ENCODE measurements at places on chromosomes 7 and 10. TPM values are rescaled to one million over a fixed set of nuclear protein-coding genes. Genes with fewer than 3 reads are reported as not detected.

The STK17A gene
- 19.6 TPM for total RNA-seq

The ELFN1 gene
- total RNA-seq, result 2.3 TPM

The ANXA8L1 gene
- total RNA-seq, result 17.4 TPM

The ITGA8 gene
- not detected for total RNA-seq

The FAM171A1 gene
- total RNA-seq, result 26.3 TPM

The OR13A1 gene
- not detected for total RNA-seq

The CYP2C19 gene
- 1.0 TPM for total RNA-seq

DNA sequence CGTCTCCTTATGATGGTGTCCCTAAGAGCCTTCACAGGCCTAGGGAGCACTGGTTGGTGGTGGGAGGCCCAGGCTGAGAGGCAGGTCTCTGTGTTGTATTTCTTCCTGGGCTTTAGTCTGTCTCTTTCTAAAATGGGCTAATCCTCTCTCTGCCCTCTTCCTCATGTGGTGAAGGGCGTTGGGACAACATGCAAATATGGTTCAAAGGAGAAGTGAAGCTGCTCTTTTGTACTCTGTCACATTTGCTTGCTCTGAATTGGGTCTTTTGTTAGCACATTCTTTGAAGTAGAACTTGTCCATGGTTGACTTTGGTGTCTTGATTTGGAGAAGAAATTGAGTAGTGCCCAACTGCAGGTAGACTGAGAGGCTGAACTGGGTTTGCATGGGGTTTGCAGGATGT is 814 bp downstream of the HK1 start:
- no peak overlapping the region for H3K27ac ChIP-seq
- no peaks in the 10 kb centered on the region for H3K27me3 ChIP-seq
- no peak for DNase-seq
- H3K4me1 ChIP-seq, result no peaks in the 10 kb centered on the region
- no peak overlapping the region for H3K4me3 ChIP-seq

DNA sequence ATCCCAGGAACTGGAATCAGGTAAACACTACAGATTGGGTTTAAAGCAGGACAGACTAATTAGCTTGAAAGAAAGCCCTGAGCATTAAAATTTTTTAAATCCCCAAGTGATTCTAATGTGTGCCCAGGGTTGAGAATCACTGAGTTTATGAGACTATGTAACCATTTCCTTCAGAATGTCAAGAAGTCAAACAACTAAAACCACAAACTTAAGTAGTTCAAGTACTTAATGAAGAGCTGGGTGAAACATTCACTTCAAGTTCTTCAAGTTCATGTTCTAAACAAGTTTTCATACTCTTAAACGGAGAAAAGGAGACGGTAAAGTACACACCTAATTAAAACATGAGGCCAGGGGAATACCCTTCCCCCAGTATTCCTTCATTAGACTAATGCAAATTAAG is 28.2 kb upstream of the TLL2 start:
- H3K27ac ChIP-seq, result no peak overlapping the region
- no peak for DNase-seq
- no peaks in the 10 kb centered on the region for H3K27me3 ChIP-seq
- 0 out of 2 replicates have a peak, but pooled peaks cover 4% of the 10 kb centered on the region for H3K4me1 ChIP-seq
- no peak overlapping the region for H3K4me3 ChIP-seq
- H3K36me3 ChIP-seq, result no peaks in the 10 kb centered on the region

DNA sequence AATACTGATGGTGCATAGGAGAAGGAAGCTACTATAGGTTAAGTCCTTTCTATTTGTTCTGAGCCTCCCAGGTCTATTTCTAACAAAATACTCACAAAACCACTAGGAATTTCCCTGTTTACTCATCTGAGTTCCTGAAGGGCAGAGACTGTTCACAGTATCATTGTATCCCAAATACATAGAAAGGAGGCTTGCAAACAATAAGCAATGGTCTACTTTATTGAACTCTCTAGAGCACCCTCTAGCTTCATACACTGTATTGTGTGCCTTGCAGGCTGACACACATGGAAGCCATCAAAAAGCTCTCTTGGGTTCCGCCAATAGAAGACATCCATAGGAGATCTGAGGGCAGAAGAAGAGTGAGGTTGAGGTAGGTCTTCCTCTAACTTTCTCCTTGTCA is 826.1 kb downstream of the GRM8 start:
- no peak overlapping the region for H3K4me3 ChIP-seq
- H3K27ac ChIP-seq, result no peak overlapping the region
- no peaks in the 10 kb centered on the region for H3K27me3 ChIP-seq
- no peak for DNase-seq
- no peaks in the 10 kb centered on the region for H3K36me3 ChIP-seq

DNA sequence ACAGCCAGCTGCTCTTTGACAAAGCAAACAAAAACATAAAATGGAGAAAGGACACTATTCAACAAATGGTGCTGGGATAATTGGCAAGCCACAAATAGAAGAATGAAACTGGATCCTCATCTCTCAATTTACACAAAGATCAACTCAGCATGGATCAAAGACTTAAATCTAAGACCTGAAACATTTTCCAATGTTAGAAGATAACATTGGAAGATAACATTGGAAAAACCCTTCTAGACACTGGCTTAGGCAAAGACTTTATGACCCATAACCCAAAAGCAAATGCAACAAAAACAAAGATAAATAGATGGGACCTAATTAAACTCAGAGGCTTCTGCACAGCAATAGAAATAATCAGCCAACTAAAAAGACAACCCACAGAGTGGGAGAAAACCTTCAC is 425.7 kb upstream of the SEMA3D start:
- no peaks in the 10 kb centered on the region for H3K27me3 ChIP-seq
- no peak overlapping the region for H3K27ac ChIP-seq
- 0 out of 2 replicates have a peak, but pooled peaks cover 8% of the 10 kb centered on the region for H3K4me1 ChIP-seq
- peak; percentile 28 for DNase-seq

DNA sequence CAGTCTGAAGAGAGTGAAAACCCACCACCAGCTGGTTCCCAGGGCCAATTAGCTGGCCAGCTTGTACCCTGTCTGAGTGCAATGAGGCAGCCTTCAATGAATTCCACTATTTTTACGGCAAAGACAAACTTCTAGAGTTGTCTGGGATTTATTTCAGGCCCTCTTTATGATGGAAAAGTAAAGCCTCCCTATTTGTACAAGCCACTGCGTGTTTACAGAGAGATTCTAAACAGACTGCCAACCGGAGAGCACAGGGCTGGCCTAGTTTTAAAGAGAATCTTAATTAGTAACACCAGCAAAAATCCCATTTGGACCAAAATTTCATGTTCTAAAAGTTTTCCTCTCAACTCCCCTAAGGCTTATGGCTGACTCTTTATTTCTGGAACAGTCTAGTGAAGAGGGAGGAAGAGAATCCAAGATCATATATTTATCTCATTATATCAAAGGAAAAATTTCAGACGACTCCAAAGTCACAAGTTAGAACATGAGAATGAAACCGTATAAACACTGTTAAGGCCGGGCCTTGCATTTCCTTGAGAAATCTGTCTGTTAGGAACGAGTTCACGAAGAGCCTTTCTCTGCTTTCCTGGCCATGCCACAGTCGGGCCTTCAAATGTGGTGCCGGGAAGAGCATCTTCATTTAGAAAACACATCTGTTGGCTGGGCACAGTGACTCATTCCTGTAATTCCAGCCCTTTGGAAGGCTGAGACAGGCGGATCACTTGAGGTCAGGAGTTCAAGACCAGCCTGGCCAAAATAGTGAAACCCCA is 724.6 kb upstream of the NRP1 start:
- no peaks in the 10 kb centered on the region for H3K36me3 ChIP-seq
- H3K27me3 ChIP-seq, result no peaks in the 10 kb centered on the region
- no peak for DNase-seq
- H3K27ac ChIP-seq, result no peak overlapping the region
- no peak overlapping the region for H3K4me3 ChIP-seq
- 0 out of 2 replicates have a peak, but pooled peaks cover 3% of the 10 kb centered on the region for H3K4me1 ChIP-seq

- H3K36me3 ChIP-seq, result no peaks in the 10 kb centered on the region
- no peak overlapping the region for H3K27ac ChIP-seq
- no peaks in the 10 kb centered on the region for H3K4me1 ChIP-seq
- no peak for DNase-seq
Observed at GRCh38 chr10:62666275-62666674, 138.2 kb upstream of the ADO start.

- H3K4me3 ChIP-seq, result no peak overlapping the region
- DNase-seq, result no peak
- H3K4me1 ChIP-seq, result no peaks in the 10 kb centered on the region
- H3K27ac ChIP-seq, result no peak overlapping the region
- H3K27me3 ChIP-seq, result no peaks in the 10 kb centered on the region
- no peaks in the 10 kb centered on the region for H3K36me3 ChIP-seq
Observed at GRCh38 chr7:9939176-9939575, 1034.5 kb upstream of the PHF14 start.

- H3K4me1 ChIP-seq, result no peaks in the 10 kb centered on the region
- H3K27me3 ChIP-seq, result no peaks in the 10 kb centered on the region
- DNase-seq, result no peak
- no peak overlapping the region for H3K4me3 ChIP-seq
- no peak overlapping the region for H3K27ac ChIP-seq
Observed at GRCh38 chr7:33781796-33782195, 123.5 kb upstream of the BMPER start.

DNA sequence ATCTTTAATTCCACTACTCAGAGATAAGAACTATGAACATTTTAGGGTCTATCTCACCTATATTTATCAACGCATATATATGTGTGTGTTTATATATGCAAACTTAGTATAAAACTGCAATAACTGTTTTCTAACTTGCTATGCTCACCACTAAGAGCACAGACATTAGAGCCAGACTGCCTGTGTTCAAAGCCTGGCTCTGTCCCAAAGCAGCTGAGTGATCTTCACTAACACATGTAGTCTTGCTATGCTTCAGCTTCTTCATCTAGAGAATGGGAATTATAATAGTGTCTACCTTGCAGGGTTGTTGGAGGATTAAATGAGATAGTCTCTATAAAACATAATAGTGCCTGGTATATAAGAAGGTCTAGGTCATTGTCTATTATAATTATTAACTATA is 165.5 kb downstream of the MAGI2 start:
- no peak for DNase-seq
- H3K27me3 ChIP-seq, result no peaks in the 10 kb centered on the region
- H3K36me3 ChIP-seq, result no peaks in the 10 kb centered on the region
- peaks cover 12% of the 10 kb centered on the region for H3K4me1 ChIP-seq

GRCh38 chr10:79905322-79906314 is 43.3 kb downstream of the SFTPD start:
- H3K4me1 ChIP-seq, result no peaks in the 10 kb centered on the region
- no peak for DNase-seq
- no peaks in the 10 kb centered on the region for H3K36me3 ChIP-seq
- H3K27ac ChIP-seq, result no peak overlapping the region
